ENCODE measurements at places on chromosomes 1 and 21. TPM values are rescaled to one million over a fixed set of nuclear protein-coding genes. Genes with fewer than 3 reads are reported as not detected.

Gene AMY1C
- total RNA-seq = not detected

Gene STUM
- total RNA-seq = not detected

Gene PIP5K1A
- 66.1 TPM for total RNA-seq

Gene BGLAP
- 2.2 TPM for total RNA-seq

Gene SH2D5
- 1.6 TPM for total RNA-seq

Gene OR6K3
- total RNA-seq = not detected

Gene SNRPE
- total RNA-seq = 344 TPM

Gene GNG4
- 2.2 TPM for total RNA-seq

Gene CHIA
- total RNA-seq = not detected

Gene GBP6
- 0.61 TPM for total RNA-seq

DNA sequence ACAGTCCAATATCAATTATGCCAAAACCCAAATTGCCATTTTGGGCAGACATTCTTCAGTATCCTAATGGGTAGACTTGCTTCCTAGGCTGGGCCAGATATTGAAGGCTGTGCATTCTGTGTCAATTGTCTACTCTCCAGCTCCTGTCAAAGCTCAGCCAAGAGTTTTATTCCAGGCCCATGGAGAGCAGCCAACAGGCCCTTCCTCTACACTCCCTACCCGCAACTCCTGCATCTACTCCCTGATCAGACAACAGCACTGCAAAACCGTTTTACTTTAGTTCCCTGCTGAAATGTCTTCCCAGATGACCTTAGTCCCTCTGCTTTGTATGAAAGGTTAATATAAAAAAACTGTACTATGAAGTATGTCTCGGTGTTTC lies 6.6 kb upstream of the ADORA3 start:
- no peak overlapping the region for H3K27ac ChIP-seq
- no peak for DNase-seq
- H3K27me3 ChIP-seq = no peaks in the 10 kb centered on the region
- peaks cover 55% of the 10 kb centered on the region for H3K4me1 ChIP-seq
- H3K36me3 ChIP-seq = no peaks in the 10 kb centered on the region
- H3K4me3 ChIP-seq = no peak overlapping the region

- H3K4me3 ChIP-seq = no peak overlapping the region
- H3K4me1 ChIP-seq = peaks cover 22% of the 10 kb centered on the region
- H3K27ac ChIP-seq = peak overlapping the region; percentile 35
Observed at GRCh38 chr1:183218971-183219615, 33.0 kb downstream of the LAMC2 start.

DNA sequence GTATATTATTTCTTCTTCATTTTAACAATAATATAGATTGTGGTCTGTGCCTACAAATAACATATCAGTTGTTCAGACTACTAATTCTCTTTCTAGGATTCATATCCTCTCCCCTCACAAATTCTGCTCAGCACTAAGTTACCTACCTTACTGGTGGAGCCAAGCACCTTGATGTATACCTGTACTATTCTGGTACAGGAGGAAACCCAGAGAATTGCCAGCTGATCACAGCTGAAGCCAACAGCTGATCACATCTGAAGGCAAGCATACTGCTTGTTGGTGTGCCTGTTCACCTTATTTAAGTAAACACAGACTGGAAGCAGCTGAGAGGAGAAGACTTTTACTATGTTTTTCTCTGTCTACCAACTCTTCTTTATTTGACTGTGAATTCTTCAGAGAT lies 101.8 kb downstream of the PBX1 start:
- no peaks in the 10 kb centered on the region for H3K36me3 ChIP-seq
- H3K27me3 ChIP-seq = no peaks in the 10 kb centered on the region
- H3K4me1 ChIP-seq = peaks cover 5% of the 10 kb centered on the region
- no peak for DNase-seq
- H3K27ac ChIP-seq = no peak overlapping the region

- peaks cover 14% of the 10 kb centered on the region for H3K4me1 ChIP-seq
- no peak for DNase-seq
- no peaks in the 10 kb centered on the region for H3K27me3 ChIP-seq
- no peak overlapping the region for H3K27ac ChIP-seq
- H3K36me3 ChIP-seq = peaks cover 6% of the 10 kb centered on the region
Observed at GRCh38 chr21:44377201-44377921, 23.9 kb downstream of the TRPM2 start.

GRCh38 chr1:14064649-14065442 lies 364.9 kb downstream of the PRDM2 start:
- H3K27ac ChIP-seq = no peak overlapping the region
- H3K4me1 ChIP-seq = no peaks in the 10 kb centered on the region
- DNase-seq = no peak
- no peak overlapping the region for H3K4me3 ChIP-seq
- no peaks in the 10 kb centered on the region for H3K36me3 ChIP-seq
- H3K27me3 ChIP-seq = no peaks in the 10 kb centered on the region

GRCh38 chr1:114299331-114299975 lies 145.8 kb upstream of the SYT6 start:
- no peak overlapping the region for H3K4me3 ChIP-seq
- peaks cover 5% of the 10 kb centered on the region for H3K4me1 ChIP-seq
- H3K27me3 ChIP-seq = no peaks in the 10 kb centered on the region
- DNase-seq = no peak

GRCh38 chr1:76274302-76274701 lies 199.8 kb downstream of the ST6GALNAC3 start:
- no peak for DNase-seq
- H3K4me3 ChIP-seq = no peak overlapping the region
- H3K4me1 ChIP-seq = peaks cover 17% of the 10 kb centered on the region

- H3K36me3 ChIP-seq = no peaks in the 10 kb centered on the region
- peaks cover 2% of the 10 kb centered on the region for H3K4me1 ChIP-seq
- H3K27me3 ChIP-seq = peaks cover 16% of the 10 kb centered on the region
- H3K27ac ChIP-seq = no peak overlapping the region
Observed at GRCh38 chr1:221337106-221337505, 404.8 kb downstream of the DUSP10 start.

- peaks cover 4% of the 10 kb centered on the region for H3K27me3 ChIP-seq
- H3K36me3 ChIP-seq = no peaks in the 10 kb centered on the region
- no peaks in the 10 kb centered on the region for H3K4me1 ChIP-seq
- H3K27ac ChIP-seq = no peak overlapping the region
- DNase-seq = no peak
- H3K4me3 ChIP-seq = no peak overlapping the region
Observed at GRCh38 chr1:49052102-49052501, 275.4 kb upstream of the BEND5 start.

GRCh38 chr1:14539953-14540563 lies 58.4 kb upstream of the KAZN start:
- no peaks in the 10 kb centered on the region for H3K36me3 ChIP-seq
- no peak overlapping the region for H3K4me3 ChIP-seq
- no peak for DNase-seq
- no peaks in the 10 kb centered on the region for H3K4me1 ChIP-seq

GRCh38 chr1:95340061-95340460 lies 106.1 kb downstream of the RWDD3 start:
- DNase-seq = no peak
- no peak overlapping the region for H3K4me3 ChIP-seq
- H3K27me3 ChIP-seq = peaks cover 1% of the 10 kb centered on the region
- H3K27ac ChIP-seq = no peak overlapping the region
- no peaks in the 10 kb centered on the region for H3K36me3 ChIP-seq

GRCh38 chr1:22177354-22178003 lies 34.6 kb upstream of the WNT4 start:
- DNase-seq = peak; percentile 17
- no peak overlapping the region for H3K4me3 ChIP-seq
- H3K36me3 ChIP-seq = no peaks in the 10 kb centered on the region

GRCh38 chr1:24253571-24253970 lies 65.6 kb upstream of the GRHL3 start:
- no peak overlapping the region for H3K4me3 ChIP-seq
- DNase-seq = no peak
- no peaks in the 10 kb centered on the region for H3K36me3 ChIP-seq
- peaks cover 4% of the 10 kb centered on the region for H3K27me3 ChIP-seq
- no peak overlapping the region for H3K27ac ChIP-seq

- H3K27ac ChIP-seq = peak overlapping the region; percentile 90
- no peaks in the 10 kb centered on the region for H3K36me3 ChIP-seq
- no peaks in the 10 kb centered on the region for H3K27me3 ChIP-seq
- no peak overlapping the region for H3K4me3 ChIP-seq
Observed at GRCh38 chr1:58857680-58858673, 74.1 kb upstream of the JUN start.

DNA sequence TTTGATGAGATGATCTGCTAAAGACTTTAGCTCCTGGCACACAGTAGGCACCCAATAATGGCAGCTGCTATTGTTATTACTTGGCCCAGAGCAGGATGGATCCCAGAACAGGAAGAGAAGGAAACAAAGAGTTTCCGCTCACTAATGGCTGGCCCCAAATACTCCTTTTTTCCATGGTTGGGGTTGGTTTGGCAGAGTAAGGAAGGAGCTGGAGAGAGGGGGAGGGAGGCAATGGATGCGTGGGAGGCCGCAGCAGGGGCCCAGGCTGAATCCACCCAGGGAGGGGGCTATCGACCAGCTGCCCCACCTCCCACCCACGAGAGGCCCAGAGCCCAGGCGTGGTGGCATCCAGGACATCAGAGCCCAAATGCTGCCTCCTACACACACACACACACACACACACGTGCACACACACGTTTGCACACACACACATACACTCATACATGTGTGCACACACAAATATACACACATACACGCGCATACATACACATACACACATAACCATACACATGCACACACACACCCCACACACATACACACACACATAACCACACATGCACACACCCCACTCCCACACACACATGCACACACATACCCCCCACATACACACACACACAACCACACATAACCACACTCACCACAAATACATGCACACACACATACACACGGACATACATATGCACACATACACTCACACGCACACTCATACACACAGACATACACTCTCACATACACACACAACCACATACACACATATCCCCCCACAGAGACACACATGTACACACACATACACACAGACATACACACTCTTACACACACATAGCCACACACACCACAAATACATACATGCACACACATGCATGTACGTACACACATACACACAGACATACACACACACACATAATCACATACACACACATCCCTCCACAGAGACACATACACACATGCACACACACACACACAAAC lies 25.2 kb downstream of the C1QB start:
- no peak for DNase-seq
- no peak overlapping the region for H3K4me3 ChIP-seq
- no peaks in the 10 kb centered on the region for H3K36me3 ChIP-seq

- H3K4me1 ChIP-seq = peaks cover 8% of the 10 kb centered on the region
- DNase-seq = peak; percentile 21
- H3K36me3 ChIP-seq = no peaks in the 10 kb centered on the region
- H3K27me3 ChIP-seq = peaks cover 53% of the 10 kb centered on the region
- no peak within 1 kb of the TSS for H3K27ac ChIP-seq
Observed at GRCh38 chr1:93681101-93681988, at the start of gene BCAR3. TSS of gene BCAR3 (minus strand) at chr1:93681837. CDS start at chr1:93674930, 6,907 bp downstream.

- no peak for DNase-seq
- H3K36me3 ChIP-seq = no peaks in the 10 kb centered on the region
- H3K27ac ChIP-seq = no peak overlapping the region
- H3K4me3 ChIP-seq = no peak overlapping the region
Observed at GRCh38 chr1:182181167-182181572, 119.7 kb upstream of the ZNF648 start.

- peaks cover 19% of the 10 kb centered on the region for H3K36me3 ChIP-seq
- H3K4me3 ChIP-seq = no peak overlapping the region
- no peak overlapping the region for H3K27ac ChIP-seq
- no peak for DNase-seq
- no peaks in the 10 kb centered on the region for H3K27me3 ChIP-seq
Observed at GRCh38 chr21:44954281-44954771, 14.5 kb downstream of the SLX9 start.

- no peaks in the 10 kb centered on the region for H3K27me3 ChIP-seq
- H3K36me3 ChIP-seq = no peaks in the 10 kb centered on the region
- H3K4me1 ChIP-seq = peaks cover 4% of the 10 kb centered on the region
- H3K4me3 ChIP-seq = no peak overlapping the region
- no peak overlapping the region for H3K27ac ChIP-seq
Observed at GRCh38 chr1:225750420-225750819, 27.2 kb upstream of the SRP9 start.

All from activated CD8-positive, alpha-beta T cell treated with anti-CD3 and anti-CD28 coated beads for 36 hours (primary cell).